ENCODE measurements at places on chromosomes 5 and 9. TPM values are rescaled to one million over a fixed set of nuclear protein-coding genes. Genes with fewer than 3 reads are reported as not detected.

PDZD2 gene
- 14.8 TPM for total RNA-seq

OLFML2A gene
- 12.2 TPM for total RNA-seq

PCDHB8 gene
- total RNA-seq, result 3.7 TPM

DNA sequence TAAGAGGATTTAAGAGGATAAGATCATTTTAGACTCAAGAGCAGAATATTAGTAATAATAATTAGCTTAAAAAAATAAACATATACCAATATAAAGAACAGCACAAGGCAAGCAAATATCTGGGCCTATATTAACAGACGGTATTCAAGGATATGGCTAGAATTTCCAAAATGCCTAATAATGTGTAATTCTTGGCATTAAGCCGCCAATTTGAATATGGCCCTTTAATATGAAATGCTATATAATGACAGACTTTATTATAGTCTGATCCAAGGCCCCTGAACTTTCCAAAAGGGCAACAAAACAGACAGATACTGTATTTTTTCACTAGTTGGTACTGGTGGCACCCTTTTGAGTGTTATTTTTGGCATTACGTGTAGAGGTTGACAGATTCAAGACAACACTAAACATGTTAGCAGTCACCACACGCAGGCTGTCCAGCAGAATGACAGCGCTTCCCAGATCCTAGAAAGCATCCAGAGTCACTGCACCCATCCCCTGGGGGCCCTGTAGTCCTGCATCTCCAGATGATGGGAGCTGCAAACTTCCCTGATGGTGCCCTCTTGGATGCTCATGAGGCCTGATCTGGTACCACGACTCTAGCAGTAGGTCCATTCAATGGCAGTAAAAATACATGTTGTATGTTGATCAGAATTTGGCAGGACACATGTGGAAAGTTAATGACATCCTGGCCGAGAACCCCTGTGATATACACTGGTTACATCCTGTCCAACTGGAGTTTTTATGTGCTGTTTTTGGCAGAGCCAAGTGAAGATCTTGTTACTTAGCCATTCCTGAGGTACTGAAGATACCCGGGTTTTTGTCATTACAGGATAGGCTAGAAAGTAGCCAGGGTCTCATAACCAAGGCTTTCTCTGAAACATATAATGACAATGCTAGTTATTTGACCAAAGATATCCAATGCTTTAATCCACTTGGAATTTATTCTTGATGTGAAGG lies 1.7 kb upstream of the ABL1 start:
- DNase-seq, result peak; percentile 74

- DNase-seq, result peak; percentile 57
Measured at GRCh38 chr9:91160599-91161464, 200.9 kb downstream of the AUH start.

DNA sequence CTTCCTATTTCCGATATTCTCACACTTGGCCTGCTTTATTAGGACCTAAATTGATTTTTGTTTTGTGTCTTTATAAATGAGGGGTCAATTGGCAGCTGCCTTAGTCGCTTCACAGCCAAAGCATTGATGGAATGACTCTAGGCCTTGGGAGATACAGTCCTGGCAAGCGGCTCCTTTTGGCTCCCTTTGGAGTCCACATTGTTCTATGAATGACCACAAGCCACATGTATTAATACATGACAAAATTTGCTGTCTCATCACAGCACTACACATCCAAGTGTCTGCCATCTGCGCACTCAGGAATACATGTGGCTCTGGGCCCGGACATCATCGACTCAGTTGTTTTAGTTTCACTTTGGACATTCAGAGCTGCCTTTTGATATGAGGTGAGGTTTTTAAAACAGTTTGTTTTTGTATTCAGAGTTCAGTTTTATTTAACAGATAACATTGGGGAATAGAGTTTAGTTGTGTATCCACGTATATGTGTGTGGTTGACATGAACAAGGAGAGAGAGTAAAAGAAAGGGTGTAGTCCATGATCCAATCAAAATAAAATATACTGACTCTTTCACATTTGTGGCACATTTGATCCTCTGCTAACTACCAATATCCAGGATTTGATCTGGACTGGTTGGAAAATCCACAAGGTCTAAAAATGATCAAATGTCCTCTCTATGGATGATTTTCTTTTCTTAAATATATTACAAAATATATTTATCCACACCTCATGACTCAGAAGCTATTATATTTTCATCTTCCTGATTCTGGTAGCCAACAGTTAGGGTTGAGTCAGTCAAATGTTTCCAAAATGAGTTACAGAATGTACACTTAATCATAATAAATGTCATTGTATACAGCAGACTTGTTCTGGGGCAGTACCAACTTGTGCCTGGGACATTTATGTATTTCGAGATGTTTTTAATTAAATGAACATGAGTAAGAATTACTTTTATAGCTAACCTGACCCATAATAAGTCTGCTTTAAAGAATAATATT lies 114.0 kb upstream of the MTAP start:
- DNase-seq, result no peak

DNA sequence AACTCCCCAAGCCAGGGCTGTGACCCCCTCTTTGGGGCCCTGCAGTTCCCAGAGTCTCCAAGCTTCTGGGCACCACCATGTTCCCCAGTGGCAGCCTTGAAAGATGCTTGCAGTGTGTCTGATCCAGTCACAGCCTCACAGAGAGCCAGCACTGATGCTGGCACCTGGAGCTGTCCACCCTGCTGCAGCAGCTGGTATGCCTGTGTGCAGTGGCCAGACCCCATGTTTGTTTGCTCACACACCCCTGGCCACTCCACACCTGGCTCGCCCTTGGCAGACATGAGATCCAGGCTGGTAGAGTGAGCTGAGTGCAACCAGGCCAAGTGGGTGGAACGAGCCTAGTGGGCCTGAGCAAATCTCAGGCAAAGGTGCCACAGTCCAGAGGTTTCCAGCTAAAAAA lies 106.0 kb downstream of the C9orf50 start:
- DNase-seq, result no peak

- DNase-seq, result no peak
Measured at GRCh38 chr5:119037496-119038215, 33.2 kb upstream of the DMXL1 start.

- DNase-seq, result no peak
Measured at GRCh38 chr5:150082374-150082773, 4.0 kb downstream of the CSF1R start.

DNA sequence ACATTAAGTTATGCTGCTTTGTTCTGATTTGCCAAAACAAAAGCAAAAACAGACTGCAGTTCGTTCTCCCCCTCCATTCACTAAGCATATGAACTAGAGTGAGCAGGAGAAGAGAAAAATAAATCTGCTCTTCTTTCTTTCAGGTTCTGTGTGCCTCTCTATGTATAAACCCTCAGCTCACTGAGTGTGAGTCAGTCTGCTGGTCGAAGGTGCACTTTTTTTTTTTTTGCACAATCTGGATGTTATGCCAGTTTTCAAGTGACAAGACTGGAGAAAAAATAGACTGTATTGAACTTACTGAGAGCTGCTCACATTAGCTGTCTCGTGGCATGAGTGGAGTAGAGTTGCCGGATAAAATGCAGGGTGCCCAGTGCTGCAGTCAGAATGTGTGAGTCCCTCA lies 244.6 kb upstream of the ATP10B start:
- DNase-seq, result no peak

DNA sequence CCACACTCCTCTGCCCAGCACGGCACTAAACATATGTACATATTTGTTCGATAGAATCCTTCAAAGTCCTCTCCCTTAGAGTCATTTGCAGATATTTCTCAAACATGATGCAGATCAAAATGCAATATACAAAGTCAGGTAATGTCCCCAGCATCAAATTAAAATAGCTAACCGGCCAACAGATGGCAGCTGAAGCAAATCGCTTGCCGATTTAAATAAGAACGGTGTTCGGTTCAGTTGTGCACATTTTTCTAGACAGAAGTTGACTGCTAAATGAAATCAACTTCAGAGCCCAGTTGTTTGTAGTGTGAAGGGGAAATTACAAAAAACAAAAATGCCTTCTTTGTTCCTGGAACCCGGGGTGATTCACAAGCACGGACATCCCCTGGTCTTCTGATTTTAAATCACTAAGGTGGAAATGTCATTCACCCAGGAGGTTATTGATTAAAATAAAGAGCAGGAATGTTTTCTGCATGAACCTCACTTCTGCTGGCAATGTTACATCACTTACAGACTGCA lies 219.2 kb downstream of the EBF1 start:
- DNase-seq, result no peak

DNA sequence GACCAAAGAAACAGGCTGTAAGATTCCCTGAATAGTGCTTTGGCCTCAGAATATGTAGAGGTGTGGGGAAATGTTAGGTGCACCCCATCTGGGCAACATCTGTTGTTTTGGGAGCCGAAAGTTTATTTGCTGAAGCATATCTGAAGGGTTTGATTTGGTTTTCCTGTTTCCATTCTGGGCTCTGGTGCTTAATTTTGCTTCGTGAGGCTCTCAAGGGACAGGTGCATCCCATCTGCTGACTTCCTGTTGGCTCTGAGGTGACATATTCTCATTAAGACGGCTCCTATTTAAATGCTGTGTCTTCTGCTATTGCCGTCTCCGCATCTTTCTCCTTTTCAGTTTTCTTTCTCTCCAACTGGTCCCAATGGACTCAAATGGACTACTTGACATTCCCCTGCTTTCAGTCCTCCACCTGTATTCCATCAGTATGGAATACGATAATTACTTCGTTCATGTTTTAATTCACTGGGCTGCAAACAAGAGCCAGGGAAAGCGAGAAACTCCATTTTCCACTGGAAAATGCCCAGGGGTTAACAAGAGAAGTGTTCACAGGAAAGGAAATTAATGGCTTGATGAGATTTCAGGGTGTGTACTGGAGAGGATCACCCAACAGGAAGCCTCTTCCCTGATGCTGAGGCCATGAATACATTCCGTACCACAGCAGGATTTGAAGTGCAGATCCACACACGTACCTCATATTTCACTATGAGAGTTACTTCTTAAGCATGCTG lies 104.0 kb downstream of the MTX3 start:
- DNase-seq, result no peak

GRCh38 chr5:171162596-171162995 lies 146.5 kb upstream of the TLX3 start:
- DNase-seq, result peak; percentile 31

- no peak for DNase-seq
Measured at GRCh38 chr9:18122171-18122570, 351.8 kb upstream of the ADAMTSL1 start.

Measured in kidney (tissue), 22 donors.